Glutamatergic neuron (in vitro differentiated cells): ENCODE measurements at places on chromosomes 6 and 20. TPM values are rescaled to one million over a fixed set of nuclear protein-coding genes. Genes with fewer than 3 reads are reported as not detected.
A peak's percentile ranks its signal among the peaks of the same experiment; 100 is the strongest.

GRCh38 chr20:13874394-13875157 is 89.7 kb downstream of the NDUFAF5 start:
- DNase-seq = no peak
- H3K36me3 ChIP-seq = no peaks in the 10 kb centered on the region
- peaks cover 2% of the 10 kb centered on the region for H3K27me3 ChIP-seq
- no peaks in the 10 kb centered on the region for H3K4me1 ChIP-seq
- no peak overlapping the region for H3K27ac ChIP-seq

- H3K36me3 ChIP-seq = peaks cover 12% of the 10 kb centered on the region
- DNase-seq = peak; percentile 27
- H3K27me3 ChIP-seq = no peaks in the 10 kb centered on the region
- peaks cover 5% of the 10 kb centered on the region for H3K4me1 ChIP-seq
Observed at GRCh38 chr6:4133941-4134838, 1.2 kb downstream of the ECI2 start.

DNA sequence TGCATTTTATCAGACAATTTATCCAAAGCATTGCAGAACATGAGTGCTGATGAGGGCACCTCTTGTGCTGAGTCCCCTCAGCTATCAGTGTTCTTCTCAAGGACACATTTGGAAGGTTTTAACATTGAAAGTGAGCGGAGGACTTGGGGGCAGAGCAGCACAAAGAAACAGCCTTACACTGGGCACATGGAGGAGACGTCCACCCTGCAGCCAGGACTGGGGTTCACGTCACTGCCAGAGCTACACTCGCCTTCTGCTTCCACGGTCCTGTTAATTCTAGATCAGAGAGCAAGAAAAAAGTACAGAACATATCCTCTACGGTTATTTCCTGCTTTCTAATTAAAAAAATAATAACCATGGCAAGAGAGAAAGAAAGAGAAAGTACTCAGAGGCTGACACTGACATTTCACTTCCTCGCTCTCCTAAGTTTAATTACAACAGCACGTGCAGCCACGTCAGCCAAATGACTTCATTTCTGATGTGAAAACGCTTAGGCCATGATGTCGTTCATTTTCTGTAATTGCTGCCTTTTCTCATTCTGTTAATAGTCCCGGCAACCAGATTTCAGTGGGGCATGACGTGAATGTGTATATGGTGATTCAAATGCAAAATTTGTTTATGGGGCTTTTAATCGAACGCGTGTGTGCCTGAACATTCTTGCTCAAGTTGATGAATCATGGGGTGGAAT is 5.1 kb downstream of the PRND start:
- no peak overlapping the region for H3K4me3 ChIP-seq
- no peaks in the 10 kb centered on the region for H3K4me1 ChIP-seq
- H3K27me3 ChIP-seq = peaks cover 3% of the 10 kb centered on the region
- no peaks in the 10 kb centered on the region for H3K36me3 ChIP-seq

- H3K27me3 ChIP-seq = peaks cover 7% of the 10 kb centered on the region
- DNase-seq = no peak
- no peaks in the 10 kb centered on the region for H3K36me3 ChIP-seq
- peak overlapping the region; percentile 72 for H3K4me3 ChIP-seq
Observed at GRCh38 chr6:37492236-37492972, 7.3 kb downstream of the CCDC167 start.

GRCh38 chr6:27154696-27155095 is 92.8 kb upstream of the PRSS16 start:
- H3K36me3 ChIP-seq = no peaks in the 10 kb centered on the region
- H3K4me3 ChIP-seq = no peak overlapping the region
- H3K4me1 ChIP-seq = peaks cover 3% of the 10 kb centered on the region
- DNase-seq = no peak

DNA sequence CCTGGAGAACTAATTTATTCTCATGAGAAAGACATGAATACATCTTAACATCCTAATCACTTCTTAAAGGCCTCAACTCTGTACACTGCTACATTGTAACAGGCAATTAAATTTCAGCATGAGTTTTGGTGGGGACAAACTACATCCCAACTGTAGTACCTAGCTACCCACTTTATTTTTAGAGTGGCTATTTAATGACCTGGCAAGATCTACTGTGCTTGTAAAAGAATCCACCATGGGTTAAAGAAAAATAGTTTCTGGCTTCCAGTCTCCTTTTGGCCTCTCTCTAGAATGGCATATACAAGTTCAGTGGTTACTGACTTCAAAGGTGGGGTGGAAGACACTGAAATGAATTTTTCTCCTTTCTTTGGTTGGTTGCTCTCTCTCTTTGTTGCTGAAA is 193.9 kb downstream of the ESR1 start:
- H3K36me3 ChIP-seq = no peaks in the 10 kb centered on the region
- DNase-seq = no peak
- no peaks in the 10 kb centered on the region for H3K4me1 ChIP-seq
- H3K4me3 ChIP-seq = no peak overlapping the region
- H3K27me3 ChIP-seq = no peaks in the 10 kb centered on the region

DNA sequence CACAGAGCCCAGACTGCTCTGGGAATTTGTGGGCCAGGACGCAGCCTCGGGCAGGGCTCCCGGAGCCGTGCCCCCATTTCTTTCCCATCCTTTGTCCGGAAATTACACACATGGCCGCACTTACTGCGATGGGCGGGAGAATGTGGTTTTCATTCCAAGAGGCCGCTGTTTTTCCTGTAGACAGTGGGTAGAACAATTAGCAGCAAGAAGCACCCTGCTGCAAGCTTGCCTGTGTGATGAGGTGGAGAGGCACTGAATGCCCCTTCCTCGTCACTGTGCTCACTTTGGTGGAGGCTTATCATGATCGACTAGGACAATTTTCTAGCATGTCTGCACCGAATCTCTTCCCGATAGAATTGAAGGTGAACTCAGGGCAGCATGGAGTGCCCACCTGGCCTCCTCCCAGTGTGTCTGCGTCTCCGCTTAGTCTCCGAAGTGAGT is 102.8 kb downstream of the DACT2 start:
- H3K4me1 ChIP-seq = peaks cover 3% of the 10 kb centered on the region
- H3K36me3 ChIP-seq = peaks cover under 1% of the 10 kb centered on the region
- no peak overlapping the region for H3K27ac ChIP-seq
- no peak overlapping the region for H3K4me3 ChIP-seq
- H3K27me3 ChIP-seq = peaks cover 10% of the 10 kb centered on the region
- DNase-seq = no peak

DNA sequence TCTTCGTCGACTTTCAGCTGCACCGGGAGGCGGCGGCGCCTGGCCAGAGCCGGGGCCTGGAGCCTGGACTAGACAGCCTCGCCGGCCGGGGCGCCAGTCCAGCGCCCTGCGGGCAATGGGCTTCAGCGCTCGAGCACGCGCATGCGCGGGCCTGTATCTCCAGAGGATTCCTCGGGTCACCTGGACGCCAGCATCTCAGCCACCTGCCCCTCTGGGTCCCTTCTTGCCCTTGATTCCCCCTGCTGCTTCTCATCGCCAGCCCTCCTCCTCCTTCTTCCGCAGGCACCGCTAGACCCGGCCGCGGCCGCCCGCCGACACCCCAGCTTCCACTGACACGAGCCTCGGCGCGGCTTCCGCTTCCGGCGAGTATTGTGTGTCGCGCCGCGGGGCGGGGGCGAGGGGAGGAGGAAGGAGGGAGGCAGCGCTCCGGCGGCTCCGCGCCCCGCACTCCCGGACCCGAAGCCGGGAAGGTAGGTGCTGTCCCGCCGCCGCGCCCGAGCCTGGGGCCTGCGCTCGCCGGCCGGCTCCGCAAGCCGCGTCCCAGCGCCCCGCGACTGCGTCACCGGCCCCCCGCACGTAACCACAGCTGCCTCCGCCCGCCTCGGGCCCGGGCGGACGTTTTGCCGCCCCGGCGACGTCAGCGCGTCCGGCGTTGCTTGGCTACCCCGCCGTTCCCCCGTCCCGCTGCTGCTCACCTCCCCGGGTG is at the start of gene TRIM39:
TRIM39 (plus strand) TSS at position 402 of the 706 bp plus-strand sequence. CDS start 2,391 bp downstream, outside the sequence.
- H3K27ac ChIP-seq = peak within 1 kb of the TSS; percentile 96
- H3K4me3 ChIP-seq = peak within 1 kb of the TSS; percentile 97
- peaks cover 24% of the 10 kb centered on the region for H3K4me1 ChIP-seq

GRCh38 chr6:170129691-170130171 is 161.1 kb downstream of the DLL1 start:
- no peak for DNase-seq
- no peaks in the 10 kb centered on the region for H3K36me3 ChIP-seq
- H3K4me3 ChIP-seq = no peak overlapping the region
- peaks cover 2% of the 10 kb centered on the region for H3K4me1 ChIP-seq

RIPOR3 gene
- total RNA-seq = not detected

GATA5 gene
- total RNA-seq = 1.3 TPM

DNA sequence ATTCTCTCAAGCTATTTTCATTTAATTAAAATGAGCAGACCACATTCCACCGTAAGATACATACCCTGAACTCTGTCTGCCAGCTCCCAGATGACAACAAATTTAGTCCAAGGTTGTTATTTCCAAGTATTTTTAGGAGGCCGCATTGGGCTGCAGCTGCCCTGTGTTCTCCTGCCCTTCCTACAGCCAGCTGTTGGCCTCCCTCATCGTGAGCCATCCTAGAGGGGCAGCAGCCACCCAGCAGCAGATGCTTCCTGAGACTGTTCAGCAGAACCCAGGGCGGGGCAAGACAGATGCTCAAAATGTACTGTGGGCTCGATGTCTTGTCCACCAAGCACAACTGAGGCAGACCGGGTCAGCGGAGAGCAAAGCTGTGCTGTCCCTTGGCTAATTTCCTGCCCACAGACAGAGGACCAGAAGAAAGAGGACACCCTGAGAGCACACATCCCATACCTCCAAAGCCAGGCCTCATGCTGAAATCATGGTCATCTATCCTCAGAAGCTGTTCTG is 16.4 kb downstream of the GABRR1 start:
- no peaks in the 10 kb centered on the region for H3K4me1 ChIP-seq
- no peak overlapping the region for H3K27ac ChIP-seq
- no peak overlapping the region for H3K4me3 ChIP-seq

DNA sequence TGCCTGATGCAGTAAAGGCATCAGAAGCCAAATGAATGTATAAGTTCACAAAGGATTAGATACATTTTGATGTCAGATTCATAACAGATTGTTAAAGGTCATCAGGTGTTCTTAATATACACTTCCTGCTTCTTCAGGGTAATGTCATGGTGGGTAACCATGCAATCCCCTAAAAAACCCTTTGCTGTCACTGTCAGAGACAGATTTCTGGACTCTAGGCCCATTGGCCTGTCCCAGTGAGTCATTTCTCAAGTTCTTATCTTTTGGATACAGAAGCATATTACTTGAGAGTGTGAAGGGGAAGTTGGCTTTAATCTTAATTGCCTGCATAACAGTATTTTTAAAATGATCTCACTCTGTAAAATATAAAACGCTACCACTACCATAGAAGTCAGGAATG is 895.6 kb upstream of the MAP3K7 start:
- no peak overlapping the region for H3K27ac ChIP-seq
- no peaks in the 10 kb centered on the region for H3K27me3 ChIP-seq
- peaks cover 2% of the 10 kb centered on the region for H3K4me1 ChIP-seq
- no peaks in the 10 kb centered on the region for H3K36me3 ChIP-seq
- H3K4me3 ChIP-seq = no peak overlapping the region

DNA sequence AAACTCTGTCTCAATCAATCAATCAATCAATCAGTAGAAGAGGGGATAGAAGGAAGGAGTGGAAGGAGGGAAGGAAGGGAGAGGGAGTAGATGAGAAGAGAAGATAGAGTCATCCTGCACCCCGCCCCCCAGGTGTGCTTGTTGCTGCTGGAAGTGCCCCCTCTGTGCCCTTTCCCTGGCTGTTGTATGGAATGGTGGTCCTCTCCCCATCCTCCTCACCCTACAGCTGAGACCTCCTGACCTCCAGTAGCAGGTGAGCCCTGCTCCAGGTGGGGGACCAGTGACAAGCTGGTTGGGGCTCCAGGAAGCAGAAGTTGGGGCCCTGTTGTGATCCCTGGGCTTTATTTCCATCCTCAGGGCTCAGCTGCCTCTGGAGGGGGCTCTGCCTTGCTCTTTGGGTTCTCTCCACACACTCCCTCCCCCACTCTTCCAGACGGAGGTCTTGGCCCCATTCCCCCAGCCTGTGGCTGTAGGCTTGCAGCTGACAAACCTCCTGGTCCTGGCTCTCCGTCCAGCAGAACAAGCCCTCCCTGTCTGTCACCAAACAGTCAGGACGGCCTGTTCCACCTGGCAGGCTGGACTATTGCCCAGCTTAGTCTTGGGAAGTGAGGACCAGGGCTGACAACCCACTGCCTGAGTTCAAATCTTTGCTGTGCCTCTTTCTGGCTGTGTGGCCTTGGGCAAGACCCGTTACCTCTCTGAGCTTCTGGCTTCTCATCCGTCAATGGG is 26.0 kb upstream of the SCRT2 start:
- H3K4me3 ChIP-seq = no peak overlapping the region
- H3K36me3 ChIP-seq = no peaks in the 10 kb centered on the region
- H3K4me1 ChIP-seq = peaks cover 18% of the 10 kb centered on the region
- H3K27me3 ChIP-seq = peaks cover 2% of the 10 kb centered on the region
- no peak for DNase-seq
- no peak overlapping the region for H3K27ac ChIP-seq

DNA sequence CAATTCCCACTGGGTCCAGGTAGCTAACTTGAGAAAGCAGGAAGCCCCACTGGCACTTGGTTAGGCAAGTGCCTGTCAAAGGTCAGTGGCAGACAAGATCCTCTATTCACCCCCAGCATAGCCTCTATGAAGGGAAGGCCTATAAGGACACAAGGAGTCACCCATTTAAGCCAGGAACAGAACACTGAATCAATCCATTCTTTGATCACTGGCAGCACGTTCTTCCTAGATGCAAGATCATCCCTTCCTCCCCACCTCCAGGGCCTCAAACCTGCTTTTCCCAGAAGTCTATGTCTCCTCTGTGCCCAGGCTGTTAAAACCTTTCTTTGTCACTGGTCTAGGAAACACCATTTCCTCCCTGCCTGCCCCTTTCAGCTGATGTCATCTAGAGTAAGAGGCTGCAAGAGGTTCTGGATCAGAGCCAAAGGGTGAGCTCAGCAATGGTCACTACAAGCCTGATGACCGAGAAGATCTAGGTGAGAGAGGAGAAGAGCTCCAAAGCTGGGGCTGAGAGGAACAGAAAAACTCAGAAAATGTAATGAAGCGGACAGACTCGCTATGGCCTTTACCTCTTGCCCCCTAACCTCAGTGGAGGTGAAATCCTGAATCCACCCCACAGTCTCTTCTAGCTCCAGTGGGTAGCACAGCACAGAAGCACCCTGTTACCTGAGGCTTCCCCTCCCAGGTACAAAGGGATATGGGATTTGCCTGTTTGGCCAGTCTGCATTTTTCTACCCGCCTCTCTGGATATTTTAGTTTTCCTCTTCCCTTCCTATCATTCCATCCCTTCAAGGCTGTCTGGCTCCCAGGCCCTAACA is 1.8 kb downstream of the GTPBP2 start:
- H3K4me3 ChIP-seq = peak overlapping the region; percentile 78
- DNase-seq = no peak
- H3K27me3 ChIP-seq = peaks cover 10% of the 10 kb centered on the region
- peak overlapping the region; percentile 90 for H3K27ac ChIP-seq

GRCh38 chr6:133590196-133590595 is 298.7 kb upstream of the TCF21 start:
- H3K27ac ChIP-seq = no peak overlapping the region
- H3K27me3 ChIP-seq = no peaks in the 10 kb centered on the region
- DNase-seq = no peak
- H3K4me3 ChIP-seq = no peak overlapping the region
- no peaks in the 10 kb centered on the region for H3K36me3 ChIP-seq
